ENCODE measurements at places on chromosomes 5 and 9.

GRCh38 chr9:124309667-124310084, 51.9 kb downstream of the NEK6 start:
- DNase-seq: no peak

DNA sequence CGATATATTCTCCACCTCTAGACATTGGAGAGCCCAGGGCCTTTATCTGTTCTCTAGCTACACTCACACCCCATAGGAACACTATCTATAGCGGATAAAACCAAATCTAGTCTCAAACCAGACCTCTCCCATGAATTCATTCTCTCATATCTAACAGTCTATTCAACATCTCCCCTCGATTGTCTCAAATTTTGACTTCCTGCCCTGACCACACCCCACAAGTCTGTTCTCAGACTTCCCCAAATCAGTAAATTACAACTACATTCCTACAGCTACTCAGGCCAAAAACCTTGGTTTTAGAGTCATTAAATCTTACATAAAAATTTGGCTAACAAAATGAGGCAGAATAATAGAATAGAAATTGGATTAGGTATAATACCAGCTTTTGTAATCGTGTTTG, 12.5 kb upstream of the SLC1A3 start:
- DNase-seq: no peak

GRCh38 chr9:96048104-96048955, 172.8 kb downstream of the ERCC6L2 start:
- no peak for DNase-seq

DNA sequence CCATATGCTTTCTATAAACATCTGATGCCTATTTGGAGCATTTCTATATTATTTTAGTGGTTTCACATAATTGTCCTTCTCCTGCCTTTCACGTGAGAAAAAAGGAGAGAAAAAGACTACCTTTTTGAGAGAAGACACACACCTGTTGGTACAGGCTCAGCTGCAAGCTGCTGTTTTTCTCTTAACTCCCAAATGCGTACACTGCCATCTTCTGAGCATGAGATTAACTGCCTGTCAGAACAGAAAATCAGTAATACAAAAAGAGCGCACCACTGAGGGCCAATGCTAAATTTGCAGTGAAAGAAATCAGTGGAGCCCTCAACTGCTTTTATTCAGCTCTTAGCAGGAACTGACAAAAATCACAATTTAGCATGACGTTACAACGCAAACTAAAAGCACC, 54.9 kb downstream of the WDR41 start:
- no peak for DNase-seq

GRCh38 chr5:73229271-73229670, 56.3 kb downstream of the TMEM174 start:
- no peak for DNase-seq

- no peak for DNase-seq
These were observed 168.1 kb downstream of the SEMA6A start for GRCh38 chr5:116406306-116407041.

GRCh38 chr5:180381428-180381827, 28.3 kb upstream of the GFPT2 start:
- DNase-seq: no peak

- DNase-seq: no peak
These were observed 48.7 kb downstream of the CHD1 start for GRCh38 chr5:98880151-98880550.

- no peak for DNase-seq
These were observed 79.4 kb downstream of the NPR3 start for GRCh38 chr5:32790411-32790951.

DNA sequence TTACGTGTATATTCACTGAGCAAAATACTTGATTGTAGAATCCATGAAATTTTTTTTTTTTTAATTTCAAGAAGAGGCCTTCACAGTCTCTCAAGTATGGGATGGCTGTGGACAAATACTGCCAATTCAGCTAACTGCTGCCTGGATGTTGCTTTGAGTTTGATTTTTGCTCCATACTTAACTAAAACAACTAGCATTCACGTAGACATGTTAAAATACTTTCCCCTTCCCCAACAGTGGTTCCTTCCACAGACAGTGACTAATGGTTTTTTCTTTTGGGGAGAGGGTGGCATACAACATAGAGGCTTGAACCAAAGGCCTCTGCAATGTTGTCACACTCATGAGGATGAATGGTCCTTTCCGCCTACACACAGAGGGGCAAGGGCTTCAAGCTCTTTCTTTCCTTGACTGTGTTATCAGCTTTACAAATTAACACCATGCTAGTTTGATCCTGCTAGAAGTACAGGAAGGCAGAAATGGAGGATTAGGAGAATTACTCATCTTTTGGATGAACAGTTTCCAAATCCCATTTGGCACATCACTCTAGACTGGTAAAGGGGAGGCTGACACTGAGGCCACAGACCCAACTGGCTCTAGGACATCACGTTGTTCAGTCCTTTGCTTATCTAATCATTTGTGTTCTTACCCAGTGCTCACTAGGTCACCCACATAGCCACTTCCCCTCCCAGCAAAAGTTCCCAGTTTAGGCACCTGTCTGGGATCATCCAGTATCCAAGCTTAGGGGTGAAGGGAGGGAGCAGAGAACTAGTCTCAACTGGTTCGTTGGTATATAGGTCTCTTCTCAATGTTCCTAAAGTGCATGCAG, 1.8 kb upstream of the LEAP2 start:
- no peak for DNase-seq

DNA sequence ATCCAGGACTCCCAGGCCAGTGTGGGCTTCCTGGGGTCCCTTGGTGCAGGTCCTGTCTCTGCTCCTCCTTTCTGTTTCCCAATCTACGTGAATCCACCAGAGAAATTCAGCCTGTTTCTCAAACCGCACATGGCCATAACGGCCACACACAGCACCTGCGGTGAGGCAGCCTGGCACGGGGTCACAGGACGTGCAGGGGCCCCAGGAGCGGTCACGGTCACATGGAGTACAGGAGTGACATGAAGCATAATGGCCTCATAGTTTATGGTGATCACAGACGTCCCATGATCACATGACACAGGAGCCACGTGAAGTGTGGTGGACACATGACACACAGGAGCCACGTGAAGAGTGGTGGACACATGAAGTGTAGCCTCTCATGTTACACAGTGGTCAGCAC, 248.5 kb upstream of the IRX4 start:
- no peak for DNase-seq

DNA sequence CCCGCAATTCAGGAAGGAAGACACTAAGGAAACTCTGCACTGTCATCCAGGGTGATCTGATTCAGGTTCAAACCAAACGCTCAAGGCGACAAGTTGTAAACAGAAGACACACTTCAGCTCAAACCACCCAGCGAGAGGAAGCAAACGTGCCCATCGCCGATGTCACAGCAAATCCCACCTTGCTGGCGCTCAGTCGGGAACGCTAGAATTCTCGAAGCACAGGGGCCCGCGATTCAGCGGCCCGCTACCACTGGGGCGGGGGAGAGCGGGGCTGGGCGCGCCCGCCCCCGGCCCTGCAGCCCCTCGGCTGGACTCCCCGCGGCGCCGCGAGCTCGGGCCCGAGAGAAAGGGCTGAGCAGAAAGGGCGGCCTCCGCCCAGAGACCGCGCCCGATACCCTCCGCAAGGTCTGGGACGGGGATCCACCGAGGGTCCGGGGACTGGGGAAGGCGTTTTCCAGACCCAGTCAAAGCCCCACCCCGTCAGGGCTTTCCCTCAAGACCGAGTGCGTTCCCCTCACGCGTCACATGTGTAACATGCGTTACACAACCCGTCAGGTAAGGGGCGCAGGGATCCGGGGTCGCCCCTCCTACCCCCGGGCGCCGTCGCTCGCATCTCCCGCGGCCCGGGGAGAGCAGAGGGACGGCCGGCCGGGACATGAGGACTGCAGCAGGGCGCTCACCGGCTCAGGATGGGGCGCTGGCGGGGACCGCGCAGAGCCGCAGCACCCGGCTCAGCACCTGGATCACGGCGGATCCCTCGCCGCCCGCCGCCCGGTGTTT, 469 bp downstream of the AGTPBP1 start:
- DNase-seq: peak; percentile 64

- DNase-seq: no peak
These were observed 325.1 kb downstream of the GADD45G start for GRCh38 chr9:89929673-89930480.

- no peak for DNase-seq
These were observed 51.6 kb downstream of the AHRR start for GRCh38 chr5:372996-373709.

DNA sequence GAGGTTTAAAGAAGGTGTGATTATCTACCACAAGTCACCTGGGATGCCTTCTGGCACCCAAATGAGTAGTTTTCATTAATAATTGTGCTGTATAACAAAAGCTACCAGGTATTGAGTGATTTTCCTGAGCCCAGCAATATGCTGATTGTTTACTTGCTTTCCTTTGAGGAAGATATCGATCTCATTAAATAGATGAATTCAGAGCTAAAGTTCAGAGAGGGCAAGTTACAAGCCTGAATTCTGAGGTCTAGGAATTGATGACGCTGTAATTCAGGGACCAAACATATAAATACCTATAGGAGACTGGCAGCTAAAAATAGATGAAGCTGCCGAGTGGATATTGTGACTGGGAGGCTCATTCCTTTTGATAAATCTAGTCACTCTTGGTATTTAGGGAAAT, 1.1 kb downstream of the ERCC6L2 start:
- no peak for DNase-seq

DNA sequence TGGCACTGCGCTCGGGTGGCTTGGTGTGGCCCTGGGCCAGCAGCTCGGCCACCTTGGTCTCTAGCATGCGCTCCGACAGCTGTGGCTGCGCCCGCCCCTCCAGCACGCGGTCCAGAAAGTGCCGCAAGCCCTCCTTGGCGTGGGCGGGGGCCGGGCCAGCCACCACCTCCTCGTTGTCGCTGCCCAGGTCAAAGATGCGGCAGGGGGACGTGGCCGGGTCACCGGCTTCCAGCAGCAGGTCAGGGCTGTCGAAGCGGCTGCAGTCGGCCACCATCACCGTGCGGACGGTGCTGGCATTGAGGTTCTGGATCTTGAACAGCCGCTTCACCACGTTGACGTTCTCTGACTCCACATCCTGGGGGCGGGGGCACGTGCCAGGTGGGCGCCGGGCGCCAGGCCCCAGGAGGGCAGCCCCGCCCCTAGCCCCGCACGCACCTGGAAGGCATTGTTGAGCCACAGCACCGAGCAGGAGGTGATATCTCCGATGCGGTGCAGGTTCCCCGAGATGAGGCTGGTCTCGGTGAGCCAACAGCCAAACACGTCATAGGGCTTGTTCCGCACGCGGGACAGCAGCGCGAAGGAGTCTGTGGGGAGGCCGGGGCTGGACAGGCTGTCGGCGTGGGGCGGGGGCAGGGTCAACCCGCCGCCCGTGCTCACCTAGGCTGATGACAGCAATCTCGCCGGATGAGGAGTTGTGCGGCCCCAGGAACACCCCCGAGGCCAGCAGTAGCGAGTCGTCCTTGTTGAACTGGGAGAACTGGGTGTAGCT, 2.2 kb downstream of the FBXW5 start:
- no peak for DNase-seq

DNA sequence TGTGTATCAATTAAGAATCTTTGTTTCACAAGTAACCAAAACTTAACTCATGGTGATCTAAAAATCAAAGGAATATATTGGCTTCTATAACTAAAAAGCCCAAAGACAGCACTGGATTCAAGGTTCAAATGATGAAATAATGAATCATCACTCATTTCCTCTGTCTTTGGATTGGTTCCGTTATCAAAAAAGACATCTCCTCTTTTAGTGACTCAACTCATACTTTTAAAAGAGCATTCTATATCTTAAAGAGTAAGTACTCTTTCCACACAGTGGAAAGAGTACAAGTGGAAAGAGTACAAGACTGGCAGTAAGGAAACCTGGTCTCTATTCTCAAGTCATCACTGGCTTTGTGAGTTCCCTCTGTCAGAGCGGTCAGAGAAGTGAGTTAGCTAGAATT, 141.4 kb upstream of the NMUR2 start:
- no peak for DNase-seq

DNA sequence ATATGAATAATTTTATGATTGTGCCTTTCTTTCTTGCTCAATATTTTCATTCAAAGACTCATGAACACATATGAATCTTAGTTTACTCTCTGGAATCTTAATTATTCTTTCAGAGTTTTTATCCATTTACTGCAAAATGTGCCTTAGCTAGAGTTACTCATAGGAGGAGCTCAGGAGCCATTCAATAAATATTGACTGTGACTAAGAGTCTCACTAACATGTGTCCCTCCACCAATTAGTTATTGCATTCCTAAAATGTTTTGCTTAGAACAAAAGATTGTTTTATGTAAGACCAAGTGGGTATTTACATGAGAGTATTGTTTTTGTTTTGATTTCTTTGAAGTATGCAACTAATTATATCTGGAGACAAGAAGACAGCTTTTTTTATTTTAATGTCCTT, 218.4 kb upstream of the MAST4 start:
- DNase-seq: no peak

GRCh38 chr9:2962471-2963172, 118.7 kb upstream of the PUM3 start:
- no peak for DNase-seq

GRCh38 chr9:13971966-13972655, 341.8 kb downstream of the NFIB start:
- DNase-seq: no peak

- no peak for DNase-seq
These were observed 343.0 kb downstream of the RAB3C start for GRCh38 chr5:58925627-58926540.

GRCh38 chr9:86902586-86902985, 44.7 kb downstream of the GAS1 start:
- DNase-seq: no peak

- DNase-seq: no peak
These were observed 24.3 kb upstream of the NCS1 start for GRCh38 chr9:130147910-130148309.

- no peak for DNase-seq
These were observed 515.9 kb upstream of the PAPPA start for GRCh38 chr9:115637661-115638060.

DNA sequence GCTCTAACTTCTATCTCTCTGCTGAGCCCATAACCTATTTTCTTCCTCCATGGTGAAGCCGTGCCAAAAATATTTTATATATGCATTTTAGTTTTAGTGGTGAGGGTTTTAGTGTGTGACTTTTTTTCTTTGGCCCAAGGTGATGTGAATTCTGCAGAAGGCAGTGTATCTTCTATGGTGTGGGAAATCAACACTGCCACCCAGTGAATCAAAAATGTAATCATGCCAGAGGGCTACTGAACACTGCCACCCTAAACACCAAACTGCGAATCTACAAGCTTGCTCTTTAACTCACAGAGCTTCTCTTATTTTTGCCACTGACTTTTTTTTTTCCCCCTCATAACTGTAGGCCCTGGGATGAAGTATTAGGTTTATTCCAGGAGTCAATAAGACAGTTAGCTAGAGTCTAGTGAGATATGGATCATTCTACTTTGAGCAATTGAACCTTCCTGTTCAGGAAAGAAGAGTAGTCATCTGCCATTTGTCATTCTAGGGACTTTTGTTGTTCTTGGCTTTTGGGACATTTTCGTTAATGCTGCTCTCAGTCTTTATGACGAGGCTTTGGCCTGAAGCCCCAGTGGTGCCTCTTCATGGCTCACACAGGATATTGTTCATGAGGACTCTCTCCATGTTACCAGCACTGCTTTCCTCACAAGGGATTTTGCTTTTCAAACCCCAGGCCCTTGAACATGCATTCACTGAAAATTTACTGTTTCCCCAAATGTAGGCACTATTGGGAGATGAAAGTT, 53.1 kb downstream of the C7 start:
- DNase-seq: no peak

GRCh38 chr9:93657331-93658111, 81.1 kb downstream of the PHF2 start:
- DNase-seq: no peak

- peak; percentile 96 for DNase-seq
These were observed 631 bp upstream of the C9orf72 start for GRCh38 chr9:27573634-27574590.

Measured in CD4-positive, alpha-beta T cell treated with Interleukin-6 for 4 hours (primary cell).